Thyroid gland (tissue), 4 donors: ENCODE measurements at places on chromosomes 16 and 17.

DNA sequence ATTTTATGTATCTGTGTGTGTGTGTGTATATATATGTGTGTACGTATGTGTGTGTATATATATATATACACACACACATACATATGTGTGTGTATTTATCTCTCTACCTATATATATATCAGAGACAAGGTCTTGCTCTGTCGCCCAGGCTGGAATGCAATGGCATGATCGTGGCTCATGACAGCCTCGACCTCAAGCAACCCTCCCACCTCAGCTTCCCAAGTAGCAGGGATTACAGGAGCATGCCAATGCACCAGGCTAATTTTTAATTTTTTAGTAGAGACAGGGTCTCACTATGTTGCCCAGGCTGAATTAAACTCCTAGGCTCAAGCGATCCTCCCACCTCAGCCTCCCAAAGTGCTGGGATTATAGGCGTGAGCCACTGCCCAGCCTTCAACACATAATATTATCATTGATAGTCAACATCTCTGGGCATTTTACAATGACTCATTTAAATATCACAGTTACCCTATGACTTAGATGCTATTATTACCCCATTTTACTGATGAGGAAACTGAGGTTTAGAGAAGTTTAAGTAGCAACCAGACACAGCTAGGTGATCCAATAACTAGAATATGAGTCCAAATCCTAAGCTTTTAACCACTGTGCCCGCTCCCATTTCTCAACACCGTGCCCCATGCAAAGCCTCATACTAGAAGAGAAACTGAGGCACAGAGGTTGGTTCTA lies 24.3 kb downstream of the G6PC3 start:
- no peak for DNase-seq

DNA sequence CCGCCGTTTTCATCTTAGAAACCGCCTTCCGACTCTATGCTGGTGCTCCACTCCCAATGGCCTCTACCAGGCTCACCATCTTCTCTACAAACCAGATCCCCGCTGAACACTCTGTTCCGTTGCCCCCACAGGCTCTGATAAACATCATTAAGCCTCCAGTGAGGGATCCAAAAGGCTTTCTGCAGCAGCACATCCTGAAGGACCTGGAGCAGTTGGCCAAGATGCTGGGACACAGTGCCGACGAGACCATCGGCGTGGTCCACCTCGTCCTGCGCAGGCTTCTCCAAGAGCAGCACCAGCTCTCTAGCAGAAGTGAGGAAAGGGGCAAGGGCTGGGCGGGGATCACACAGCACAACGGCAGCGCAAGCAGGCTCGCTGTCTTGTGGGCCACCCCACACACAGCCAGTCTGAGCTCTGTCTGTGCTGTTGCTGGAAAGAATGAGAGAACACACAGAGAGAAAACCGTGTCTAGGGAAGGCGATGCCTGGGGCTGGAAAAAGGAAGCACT lies 33.5 kb upstream of the ENDOV start:
- DNase-seq: no peak

DNA sequence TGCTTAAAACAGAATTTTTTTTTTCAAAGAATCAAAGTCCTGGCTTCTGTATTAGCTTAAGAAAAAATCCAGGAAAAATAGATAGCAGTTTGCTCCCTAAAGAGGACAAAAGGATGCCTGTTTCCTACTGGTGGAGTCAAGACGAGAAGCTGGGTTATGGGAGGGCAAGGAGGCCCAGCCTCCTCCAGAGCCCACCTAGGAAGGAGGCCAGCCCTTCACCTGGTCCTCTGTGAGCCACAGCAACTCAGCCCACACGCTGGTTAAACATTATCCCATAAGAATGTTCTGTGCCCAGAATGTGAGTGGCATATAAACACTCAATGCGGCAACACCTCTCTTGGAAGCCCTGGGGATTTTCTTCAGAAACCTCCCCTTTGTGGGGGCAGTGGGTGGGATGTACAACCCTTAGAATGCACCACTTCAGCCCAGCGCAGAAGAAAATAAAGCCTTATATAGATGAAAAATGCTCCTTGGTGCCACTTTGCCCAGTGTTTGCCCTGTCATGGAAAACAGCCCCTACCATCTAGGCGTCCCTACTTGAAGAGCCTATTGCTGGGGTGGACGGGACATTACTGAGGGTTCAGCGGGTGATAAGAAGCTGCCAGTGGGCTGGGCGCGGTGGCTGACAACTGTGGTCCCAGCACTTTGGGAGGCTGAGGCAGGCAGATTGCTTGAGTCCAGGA lies 48.0 kb downstream of the TEKT5 start:
- DNase-seq: no peak

- no peak for DNase-seq
Observed at GRCh38 chr16:85683363-85683762, 5.4 kb downstream of the GINS2 start.

DNA sequence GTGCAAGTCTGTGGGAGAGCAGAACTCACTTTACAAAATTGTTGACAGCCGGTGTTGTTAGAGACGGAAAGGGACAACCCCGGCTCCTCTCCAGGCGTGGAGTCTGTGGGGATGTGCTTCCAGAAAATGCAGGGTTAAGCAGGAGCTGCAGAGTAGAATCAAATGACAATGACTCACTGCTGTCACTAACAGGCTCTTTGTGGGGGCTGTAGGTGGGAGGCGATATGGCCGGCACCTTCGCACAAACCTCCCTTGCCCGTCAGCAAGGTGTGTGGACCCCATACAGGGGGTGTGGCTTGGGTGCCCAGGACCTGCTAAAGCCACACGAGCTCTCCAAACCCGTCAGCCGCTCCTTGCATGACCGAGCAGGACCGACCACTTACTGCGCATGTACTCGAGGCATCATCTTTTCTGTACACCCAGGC lies 5.8 kb downstream of the PDK2 start:
- DNase-seq: peak; percentile 77

GRCh38 chr17:37766971-37767370 lies 22.1 kb upstream of the HNF1B start:
- DNase-seq: no peak

- peak; percentile 93 for DNase-seq
Observed at GRCh38 chr17:81020767-81021497, 14.0 kb upstream of the BAIAP2 start.

DNA sequence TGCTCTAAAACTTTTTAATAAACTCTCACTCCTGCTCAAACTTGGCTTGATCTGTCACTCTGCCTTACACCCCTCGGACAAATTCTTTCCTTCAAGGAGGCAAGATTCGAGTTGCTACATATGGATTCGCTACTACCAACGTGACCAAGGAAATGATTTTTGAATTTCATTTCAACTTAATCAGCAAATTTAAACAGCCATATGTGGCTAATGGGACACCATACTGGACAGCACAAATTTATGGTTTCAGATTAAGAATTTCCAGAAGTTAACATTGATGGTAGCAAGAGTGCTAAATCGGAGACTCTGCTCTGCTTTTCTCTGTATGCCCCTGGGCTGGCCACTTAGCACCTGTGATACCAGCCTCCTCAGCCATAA lies 318.2 kb upstream of the PSMD7 start:
- no peak for DNase-seq

DNA sequence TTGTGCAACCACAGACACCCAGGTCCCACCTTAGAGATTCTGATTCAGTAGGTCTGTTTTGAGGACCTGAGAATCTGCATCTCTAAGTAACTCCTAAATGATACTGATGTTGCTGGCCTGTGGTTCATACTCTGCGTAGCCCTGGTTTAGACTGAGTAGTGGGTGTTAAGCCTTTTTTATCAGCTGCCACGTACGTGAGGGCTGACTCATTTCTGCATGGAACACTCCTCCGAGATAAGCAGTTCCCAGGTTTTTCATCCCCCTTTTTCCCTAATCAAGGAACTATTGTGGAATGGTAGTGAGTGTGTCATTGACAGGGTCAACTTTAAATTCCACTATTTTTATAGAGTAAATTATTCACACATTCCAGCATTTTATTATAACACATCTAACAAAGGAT lies 26.1 kb downstream of the CDRT4 start:
- DNase-seq: no peak

DNA sequence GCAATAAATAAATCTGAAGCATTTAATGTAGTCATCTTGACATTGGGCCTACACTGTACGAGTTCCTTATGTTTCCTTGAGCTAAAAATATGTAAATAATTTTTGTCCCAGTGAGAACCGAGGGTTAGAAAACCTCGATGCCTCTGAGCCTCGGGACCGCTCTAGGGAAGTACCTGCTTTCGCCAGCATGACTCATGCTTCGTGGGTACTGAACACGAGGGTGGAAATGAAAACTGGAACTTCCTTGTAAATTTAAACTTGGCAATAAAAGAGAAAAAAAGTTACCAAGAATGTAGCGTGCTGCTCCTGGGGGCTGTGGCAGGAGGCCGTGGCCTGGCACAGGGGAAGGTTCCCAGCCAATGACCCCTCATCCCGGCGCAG lies 74.1 kb downstream of the SOCS1 start:
- DNase-seq: peak; percentile 26

GRCh38 chr17:76820561-76820960 lies 47.6 kb upstream of the MGAT5B start:
- DNase-seq: peak; percentile 86

- DNase-seq: no peak
Observed at GRCh38 chr16:57235128-57236021, 9.7 kb upstream of the ARL2BP start.

DNA sequence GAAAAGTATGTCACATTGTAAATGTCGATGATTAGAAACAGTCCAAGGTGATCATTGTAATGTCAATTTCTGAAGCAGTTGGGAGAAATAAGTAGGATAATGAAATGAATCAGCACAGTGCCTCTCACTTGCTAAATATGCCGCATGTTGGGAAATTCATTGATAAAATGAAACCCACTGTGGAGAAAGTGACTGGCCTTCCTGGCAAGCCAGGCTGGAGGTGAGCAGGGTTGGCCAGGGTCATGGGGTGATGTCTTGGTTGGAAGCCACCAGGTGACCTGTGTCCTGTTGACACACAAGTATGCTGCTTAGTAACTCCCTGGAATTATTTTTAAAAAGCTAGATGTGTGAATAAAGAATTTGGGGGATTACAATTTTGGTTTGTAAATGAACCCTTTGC lies 14.9 kb upstream of the WNT9B start:
- no peak for DNase-seq

DNA sequence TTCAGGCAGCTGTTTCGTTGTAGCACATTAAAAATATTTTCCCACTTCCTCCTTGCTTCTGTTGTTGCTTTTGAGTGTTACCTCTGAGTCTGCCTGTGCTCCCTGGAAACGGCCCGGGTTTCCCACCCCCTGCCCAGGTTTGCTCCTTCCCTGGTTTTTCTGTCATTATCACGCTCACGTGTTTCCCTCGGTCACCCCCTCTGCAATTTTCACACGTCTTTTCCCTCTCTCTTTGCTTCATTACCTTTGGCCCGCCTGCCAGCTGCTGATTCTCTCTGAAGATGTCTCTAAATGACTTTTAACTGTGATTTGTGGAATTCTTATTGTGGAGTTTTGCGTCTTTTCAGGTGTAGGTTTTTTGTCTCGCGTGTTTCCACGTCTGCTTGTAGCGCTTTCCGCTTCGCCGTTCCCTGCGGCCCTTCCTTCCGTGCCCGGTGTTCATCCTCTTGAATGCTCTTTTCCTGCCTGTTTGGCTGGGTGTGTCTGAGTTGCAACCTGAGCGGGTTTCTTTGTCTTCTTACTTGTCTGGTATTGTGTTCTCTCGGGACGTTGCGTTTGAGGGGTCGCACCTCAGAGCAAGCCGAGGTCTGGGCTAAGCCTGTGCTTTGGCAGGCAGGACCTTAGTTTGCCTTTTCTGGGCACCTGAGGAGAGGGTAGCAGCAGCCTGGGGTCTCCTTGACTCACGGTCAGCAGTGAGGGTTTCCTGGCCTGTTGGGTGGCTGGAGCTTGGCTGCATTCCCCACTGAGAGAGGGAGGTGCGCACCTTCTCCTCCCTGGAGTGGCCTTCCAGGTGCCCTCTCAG lies 96.3 kb upstream of the ZNF750 start:
- DNase-seq: peak; percentile 1

DNA sequence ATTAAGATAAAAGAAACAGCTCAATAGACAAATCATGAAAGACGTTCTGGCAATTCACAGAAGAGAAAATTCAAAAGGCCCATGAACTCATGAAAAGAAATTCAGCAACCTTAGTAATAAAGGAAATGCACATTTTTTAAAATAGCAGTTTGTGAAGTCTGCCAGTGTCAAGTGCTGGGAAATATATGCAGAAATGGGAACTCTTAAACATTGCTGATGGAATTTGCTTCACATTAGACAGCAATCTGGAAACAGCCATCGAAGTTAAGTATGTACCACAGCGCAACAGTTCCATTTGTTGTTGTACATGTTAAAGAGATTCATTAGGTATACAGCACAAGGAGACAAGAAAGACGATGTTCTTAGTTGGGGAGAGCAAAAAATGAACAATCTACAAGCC lies 319.4 kb upstream of the SALL1 start:
- no peak for DNase-seq

DNA sequence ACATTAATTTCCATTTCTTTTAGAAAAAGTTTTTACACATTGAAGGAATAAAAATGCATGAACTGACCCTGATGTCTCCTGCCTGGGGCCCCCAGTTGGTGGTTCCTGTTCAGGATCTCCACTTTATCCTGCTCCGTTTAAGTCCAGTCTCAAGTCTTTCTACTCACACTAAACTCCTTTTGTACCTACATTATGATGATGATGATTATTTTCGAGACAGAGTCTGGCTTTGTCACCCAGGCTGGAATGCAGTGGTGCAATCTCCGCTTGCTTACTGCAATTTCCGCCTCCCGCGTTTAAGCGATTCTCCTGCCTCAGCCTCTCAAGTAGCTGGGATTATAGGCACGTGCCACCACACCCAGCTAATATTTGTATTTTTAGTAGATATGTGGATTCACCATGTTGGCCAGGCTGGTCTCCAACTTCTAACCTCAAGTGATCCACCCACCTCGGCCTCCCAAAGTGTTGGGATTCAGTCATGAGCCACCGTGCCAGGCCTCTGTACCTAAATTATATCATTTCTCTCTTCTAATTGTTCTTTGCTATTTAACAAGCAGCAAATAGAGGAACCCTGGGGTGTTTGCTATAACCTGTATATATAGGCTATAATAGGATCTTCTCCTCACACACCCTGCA lies 2.2 kb upstream of the FOXK2 start:
- DNase-seq: no peak

DNA sequence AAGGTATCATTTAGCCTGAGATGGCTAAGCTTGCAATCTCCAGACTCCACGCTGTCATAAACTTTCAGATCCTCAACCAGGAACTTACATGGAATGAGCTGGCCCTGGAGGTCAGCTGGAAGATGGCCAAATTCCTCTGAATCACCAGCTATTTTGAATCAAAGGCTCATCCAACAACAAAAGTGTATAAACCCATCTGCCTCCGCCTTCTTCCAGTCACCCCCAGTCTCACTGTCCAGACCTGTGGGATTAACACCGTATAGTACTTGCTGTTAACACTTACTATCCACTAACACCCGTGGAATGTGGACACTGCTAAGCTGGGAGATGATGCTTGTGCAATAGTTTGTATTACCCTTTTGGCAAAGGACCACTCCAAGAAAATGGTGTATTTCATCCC lies 1.9 kb upstream of the LCMT1 start:
- DNase-seq: peak; percentile 38

DNA sequence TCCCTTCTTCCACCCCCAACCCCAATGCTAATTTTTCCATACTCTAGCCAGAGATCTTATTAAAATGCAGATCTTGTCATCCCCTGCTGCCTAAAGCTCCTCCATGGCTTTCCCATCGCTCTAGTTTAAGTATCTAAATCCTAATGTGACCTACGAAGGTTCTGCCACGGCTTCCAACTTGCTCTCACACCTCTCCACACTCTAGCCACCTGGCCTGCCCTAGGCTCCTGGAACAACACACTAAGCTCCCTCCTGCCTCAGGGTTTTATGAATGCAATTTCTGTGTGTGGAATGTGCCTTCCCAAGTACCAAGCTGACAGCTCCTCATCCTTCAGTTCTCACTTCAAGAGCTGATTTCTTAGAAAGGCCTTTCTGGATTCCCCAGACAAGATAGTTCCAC lies 16.6 kb downstream of the NXPH3 start:
- DNase-seq: no peak

- no peak for DNase-seq
Observed at GRCh38 chr17:6660805-6661463, 9.4 kb downstream of the C17orf100 start.
